ENCODE measurements at places on chromosomes 4 and X. TPM values are rescaled to one million over a fixed set of nuclear protein-coding genes. Genes with fewer than 3 reads are reported as not detected.

UGT2A3 gene
- not detected for total RNA-seq

CCDC158 gene
- not detected for total RNA-seq

EXOC1L gene
- total RNA-seq: not detected

CCDC149 gene
- total RNA-seq: 7.0 TPM

GASK1B gene
- total RNA-seq: 6.7 TPM

All from IMR-90 (cell line).